Calu3 (cell line): ENCODE measurements at places on chromosomes 12 and 14.
A peak's percentile ranks its signal among the peaks of the same experiment; 100 is the strongest.

DNA sequence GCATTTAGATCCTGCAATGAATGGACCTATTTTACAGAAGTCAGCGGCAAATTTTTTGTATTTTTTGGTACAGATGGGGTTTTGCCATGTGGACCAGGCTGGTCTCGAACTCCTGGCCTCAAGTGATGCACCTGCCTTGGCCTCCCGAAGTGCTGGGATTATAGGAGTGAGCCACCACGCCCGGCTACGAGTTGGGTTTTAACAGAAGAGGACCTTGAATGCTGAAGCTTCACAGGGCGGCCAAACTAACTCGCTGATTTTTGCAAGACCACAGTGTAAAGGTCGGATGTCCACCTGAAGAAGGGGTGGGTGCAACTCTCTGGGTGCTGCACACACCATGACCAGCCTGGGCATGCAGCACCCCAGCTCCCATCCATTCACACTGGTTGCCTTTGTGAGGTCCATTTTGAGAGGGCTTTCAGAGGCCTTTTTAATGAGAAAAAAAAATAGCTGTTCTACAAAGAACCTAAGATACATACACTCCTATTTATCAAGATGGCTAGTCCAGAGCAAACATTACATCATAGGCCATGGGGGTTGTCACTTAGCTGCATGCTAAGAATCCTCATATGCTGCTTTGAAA lies 21.6 kb upstream of the CDK2AP1 start:
- no peak overlapping the region for H3K4me3 ChIP-seq
- peaks cover 46% of the 10 kb centered on the region for H3K36me3 ChIP-seq
- H3K27ac ChIP-seq, result no peak overlapping the region
- DNase-seq, result no peak

GRCh38 chr12:45279931-45280830 lies 64.3 kb downstream of the ANO6 start:
- DNase-seq, result no peak
- peak overlapping the region; percentile 42 for H3K27ac ChIP-seq

- no peak overlapping the region for H3K4me3 ChIP-seq
- H3K4me1 ChIP-seq, result peaks cover 18% of the 10 kb centered on the region
- H3K27ac ChIP-seq, result no peak overlapping the region
- H3K36me3 ChIP-seq, result peaks cover 27% of the 10 kb centered on the region
- H3K27me3 ChIP-seq, result no peaks in the 10 kb centered on the region
- DNase-seq, result no peak
Measured at GRCh38 chr12:125105600-125105999, 40.4 kb downstream of the AACS start.

DNA sequence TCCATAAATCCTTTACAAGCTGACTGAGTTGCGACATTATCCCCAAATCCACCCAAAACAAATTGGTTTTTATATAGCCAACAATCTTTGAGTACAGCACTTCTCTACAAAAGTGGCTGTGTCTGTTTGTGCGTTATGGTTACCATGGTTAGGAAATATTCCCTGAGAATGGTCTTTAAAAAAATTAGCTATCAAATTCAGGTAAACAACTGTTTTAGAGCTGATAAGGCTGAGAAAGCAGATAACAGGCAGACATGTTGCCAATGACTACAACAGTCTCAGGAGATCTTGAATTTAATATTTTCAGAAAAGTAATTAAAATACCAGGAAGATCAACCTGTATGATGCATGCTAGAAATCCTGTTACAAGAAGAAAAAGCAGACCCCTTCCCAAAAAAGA lies 248.0 kb downstream of the RASSF9 start:
- no peak for DNase-seq
- no peaks in the 10 kb centered on the region for H3K4me1 ChIP-seq
- no peaks in the 10 kb centered on the region for H3K27me3 ChIP-seq
- H3K27ac ChIP-seq, result no peak overlapping the region
- H3K4me3 ChIP-seq, result no peak overlapping the region

GRCh38 chr14:95522556-95522955 lies 6.1 kb upstream of the SYNE3 start:
- H3K27ac ChIP-seq, result no peak overlapping the region
- no peaks in the 10 kb centered on the region for H3K27me3 ChIP-seq
- H3K4me3 ChIP-seq, result no peak overlapping the region
- H3K4me1 ChIP-seq, result peaks cover 53% of the 10 kb centered on the region
- H3K36me3 ChIP-seq, result peaks cover 5% of the 10 kb centered on the region

DNA sequence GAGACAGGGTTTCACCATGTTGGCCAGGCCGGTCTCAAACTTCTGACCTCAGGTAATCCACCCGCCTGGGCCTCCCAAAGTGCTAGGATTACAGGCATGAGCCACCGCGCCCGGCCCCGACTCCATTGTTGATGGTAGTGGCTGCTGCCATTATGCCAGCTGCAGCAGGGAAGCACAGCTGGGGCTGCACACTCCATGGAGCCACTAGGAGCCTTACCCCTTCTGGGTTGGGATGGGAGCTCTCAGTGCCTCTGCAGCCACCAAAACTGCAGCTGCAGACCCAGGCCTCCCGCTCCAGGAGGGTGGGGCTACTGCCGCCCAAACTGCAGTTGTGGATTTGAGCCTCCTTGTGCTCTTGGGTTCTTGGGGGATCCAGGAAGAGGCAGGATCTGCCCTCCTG lies 25.9 kb downstream of the TCHP start:
- DNase-seq, result no peak
- H3K27me3 ChIP-seq, result no peaks in the 10 kb centered on the region
- no peaks in the 10 kb centered on the region for H3K4me1 ChIP-seq
- no peak overlapping the region for H3K27ac ChIP-seq
- H3K4me3 ChIP-seq, result no peak overlapping the region
- peaks cover 6% of the 10 kb centered on the region for H3K36me3 ChIP-seq

GRCh38 chr14:97177016-97177415 lies 379.8 kb downstream of the VRK1 start:
- no peak overlapping the region for H3K27ac ChIP-seq
- H3K27me3 ChIP-seq, result no peaks in the 10 kb centered on the region
- H3K4me3 ChIP-seq, result no peak overlapping the region
- peak; percentile 15 for DNase-seq

DNA sequence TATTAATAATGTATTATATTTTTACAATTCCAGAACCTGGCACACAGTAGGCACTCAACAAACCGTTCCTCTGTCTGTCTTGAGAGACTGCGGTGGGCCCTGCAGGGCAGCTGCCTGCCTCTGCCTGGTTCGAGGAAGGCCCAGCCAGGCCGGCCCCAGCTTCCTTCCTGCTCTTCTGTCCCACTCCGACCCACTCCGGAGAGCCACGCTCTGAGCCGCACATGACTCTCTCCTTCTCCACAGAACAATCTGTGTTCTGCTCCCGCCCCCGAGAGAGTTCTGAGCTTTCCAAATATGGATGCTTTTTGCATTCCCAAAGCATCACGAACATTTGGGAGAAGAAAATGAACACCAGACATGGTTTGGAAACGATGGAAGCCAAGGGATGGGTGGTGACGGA lies 57.3 kb downstream of the TTC7B start:
- no peaks in the 10 kb centered on the region for H3K36me3 ChIP-seq
- peak overlapping the region; percentile 52 for H3K4me3 ChIP-seq
- DNase-seq, result no peak
- no peak overlapping the region for H3K27ac ChIP-seq

- no peaks in the 10 kb centered on the region for H3K4me1 ChIP-seq
- no peak for DNase-seq
- H3K27ac ChIP-seq, result no peak overlapping the region
- no peaks in the 10 kb centered on the region for H3K36me3 ChIP-seq
- no peak overlapping the region for H3K4me3 ChIP-seq
Measured at GRCh38 chr14:53409969-53410368, 256.8 kb upstream of the DDHD1 start.

GRCh38 chr12:22228022-22228875 lies 106.3 kb downstream of the ST8SIA1 start:
- no peaks in the 10 kb centered on the region for H3K27me3 ChIP-seq
- no peak overlapping the region for H3K4me3 ChIP-seq
- H3K4me1 ChIP-seq, result no peaks in the 10 kb centered on the region
- no peak for DNase-seq
- H3K36me3 ChIP-seq, result no peaks in the 10 kb centered on the region

GRCh38 chr12:39905152-39905551 lies 200.7 kb downstream of the SLC2A13 start:
- no peak overlapping the region for H3K4me3 ChIP-seq
- no peaks in the 10 kb centered on the region for H3K27me3 ChIP-seq
- H3K36me3 ChIP-seq, result no peaks in the 10 kb centered on the region
- DNase-seq, result no peak

DNA sequence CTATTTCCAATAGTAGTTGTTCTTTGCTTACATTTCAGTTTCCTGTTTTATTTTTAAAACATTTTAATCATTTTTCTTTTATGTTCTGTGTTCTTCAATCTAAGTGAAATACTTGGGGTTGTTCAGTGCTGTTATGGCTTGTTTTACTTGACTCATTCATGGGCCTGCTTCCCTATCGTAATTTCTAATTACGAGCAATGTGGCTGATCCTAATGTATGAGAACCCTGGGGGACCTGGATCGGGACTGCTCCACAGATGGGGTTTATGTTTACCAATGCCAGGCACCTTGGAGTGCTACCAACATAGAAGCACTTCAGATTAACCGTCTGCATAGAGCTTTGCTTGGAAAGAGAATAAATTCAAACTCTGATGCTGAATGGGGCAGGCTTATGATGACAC lies 29.8 kb downstream of the TECPR2 start:
- peak overlapping the region; percentile 58 for H3K27ac ChIP-seq
- H3K4me1 ChIP-seq, result peaks cover 18% of the 10 kb centered on the region
- no peaks in the 10 kb centered on the region for H3K27me3 ChIP-seq
- H3K36me3 ChIP-seq, result no peaks in the 10 kb centered on the region

GRCh38 chr12:24728826-24729225 lies 220.1 kb downstream of the BCAT1 start:
- no peaks in the 10 kb centered on the region for H3K36me3 ChIP-seq
- H3K27ac ChIP-seq, result no peak overlapping the region
- H3K4me3 ChIP-seq, result no peak overlapping the region
- no peak for DNase-seq
- no peaks in the 10 kb centered on the region for H3K27me3 ChIP-seq

DNA sequence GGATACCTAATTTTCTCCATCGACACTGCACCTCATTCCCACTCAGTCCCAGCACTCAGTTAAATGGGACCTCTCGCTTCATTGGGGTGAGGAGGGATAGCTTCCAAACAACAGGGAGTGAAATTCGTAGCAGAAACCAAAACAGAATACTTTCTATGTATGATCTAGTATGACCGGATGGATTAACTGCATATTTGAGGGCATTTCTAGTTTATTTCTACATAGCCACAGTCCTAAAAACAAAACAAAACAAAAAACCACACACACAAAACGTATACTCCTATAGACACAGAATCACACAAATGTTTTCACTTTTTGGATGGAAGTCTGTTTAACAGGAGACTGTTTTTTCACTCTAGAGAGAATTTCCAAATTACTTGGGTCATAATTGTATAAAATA lies 307.5 kb upstream of the FKBP4 start:
- H3K27ac ChIP-seq, result no peak overlapping the region
- no peak for DNase-seq
- no peak overlapping the region for H3K4me3 ChIP-seq
- H3K36me3 ChIP-seq, result no peaks in the 10 kb centered on the region

DNA sequence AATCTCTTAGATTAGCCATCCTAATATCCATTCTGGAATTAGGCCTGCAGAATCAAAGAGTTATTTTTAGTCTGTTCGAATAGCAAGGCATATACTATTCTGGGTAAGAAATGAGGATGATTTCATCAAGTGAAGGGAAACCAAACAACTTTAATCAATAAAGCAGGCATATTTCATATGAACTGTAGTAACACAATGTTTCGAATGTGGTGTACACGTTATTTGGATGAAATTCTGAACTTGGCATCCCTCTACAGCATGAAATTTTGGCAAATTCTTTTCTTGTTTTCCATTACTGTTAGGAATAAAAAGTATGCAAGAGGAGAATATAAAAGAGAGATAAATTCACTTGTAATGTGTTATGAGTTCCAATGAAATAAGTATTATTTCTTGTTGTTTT lies 1233.3 kb upstream of the SEL1L start:
- H3K4me1 ChIP-seq, result no peaks in the 10 kb centered on the region
- H3K27ac ChIP-seq, result no peak overlapping the region
- DNase-seq, result no peak
- H3K27me3 ChIP-seq, result no peaks in the 10 kb centered on the region
- no peak overlapping the region for H3K4me3 ChIP-seq
- H3K36me3 ChIP-seq, result no peaks in the 10 kb centered on the region

- peak; percentile 24 for DNase-seq
- H3K27ac ChIP-seq, result peak overlapping the region; percentile 89
- peaks cover 54% of the 10 kb centered on the region for H3K36me3 ChIP-seq
- no peaks in the 10 kb centered on the region for H3K27me3 ChIP-seq
- H3K4me3 ChIP-seq, result peak overlapping the region; percentile 97
- no peaks in the 10 kb centered on the region for H3K4me1 ChIP-seq
Measured at GRCh38 chr12:45725631-45726602, 3.6 kb upstream of the ARID2 start.

- H3K4me3 ChIP-seq, result no peak overlapping the region
- peaks cover 23% of the 10 kb centered on the region for H3K36me3 ChIP-seq
- H3K27ac ChIP-seq, result peak overlapping the region; percentile 28
- H3K27me3 ChIP-seq, result no peaks in the 10 kb centered on the region
Measured at GRCh38 chr12:124538194-124539082, 29.0 kb downstream of the NCOR2 start.

GRCh38 chr12:78096909-78097597 lies 266.4 kb downstream of the NAV3 start:
- DNase-seq, result no peak
- no peaks in the 10 kb centered on the region for H3K27me3 ChIP-seq
- no peak overlapping the region for H3K4me3 ChIP-seq
- peaks cover 14% of the 10 kb centered on the region for H3K4me1 ChIP-seq

GRCh38 chr14:73143003-73143402 lies 6.7 kb downstream of the PSEN1 start:
- no peaks in the 10 kb centered on the region for H3K27me3 ChIP-seq
- no peak overlapping the region for H3K4me3 ChIP-seq
- no peak overlapping the region for H3K27ac ChIP-seq
- H3K36me3 ChIP-seq, result peaks cover 6% of the 10 kb centered on the region
- H3K4me1 ChIP-seq, result no peaks in the 10 kb centered on the region

GRCh38 chr12:111178181-111179081 lies 190.5 kb downstream of the PHETA1 start:
- H3K27me3 ChIP-seq, result peaks cover 100% of the 10 kb centered on the region
- no peaks in the 10 kb centered on the region for H3K4me1 ChIP-seq
- H3K27ac ChIP-seq, result no peak overlapping the region
- DNase-seq, result no peak
- no peak overlapping the region for H3K4me3 ChIP-seq

DNA sequence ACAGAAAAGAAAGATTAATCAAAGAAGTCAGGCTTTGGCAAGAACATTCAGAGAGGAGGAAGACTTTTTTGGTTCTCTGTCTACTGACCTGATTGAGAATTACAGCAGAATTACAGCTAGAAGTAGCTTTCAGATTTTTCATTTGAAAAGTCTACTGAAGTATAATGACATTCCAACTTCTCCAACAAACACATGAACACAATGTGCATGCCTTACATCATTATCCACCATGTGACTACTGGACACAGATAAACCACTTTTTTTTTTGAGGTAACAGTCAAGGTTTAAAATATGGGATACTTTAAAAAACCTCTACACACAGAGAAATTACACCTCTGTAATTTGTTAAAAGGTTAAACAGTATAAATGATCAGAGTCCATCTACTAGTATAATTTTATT lies 12.3 kb downstream of the BTBD7 start:
- H3K4me1 ChIP-seq, result peaks cover 50% of the 10 kb centered on the region
- no peaks in the 10 kb centered on the region for H3K27me3 ChIP-seq
- no peak overlapping the region for H3K4me3 ChIP-seq
- DNase-seq, result no peak
